ENCODE measurements at places on chromosomes 11 and 22.

GRCh38 chr11:34252015-34252414 is 105.8 kb downstream of the ABTB2 start:
- no peak for DNase-seq

DNA sequence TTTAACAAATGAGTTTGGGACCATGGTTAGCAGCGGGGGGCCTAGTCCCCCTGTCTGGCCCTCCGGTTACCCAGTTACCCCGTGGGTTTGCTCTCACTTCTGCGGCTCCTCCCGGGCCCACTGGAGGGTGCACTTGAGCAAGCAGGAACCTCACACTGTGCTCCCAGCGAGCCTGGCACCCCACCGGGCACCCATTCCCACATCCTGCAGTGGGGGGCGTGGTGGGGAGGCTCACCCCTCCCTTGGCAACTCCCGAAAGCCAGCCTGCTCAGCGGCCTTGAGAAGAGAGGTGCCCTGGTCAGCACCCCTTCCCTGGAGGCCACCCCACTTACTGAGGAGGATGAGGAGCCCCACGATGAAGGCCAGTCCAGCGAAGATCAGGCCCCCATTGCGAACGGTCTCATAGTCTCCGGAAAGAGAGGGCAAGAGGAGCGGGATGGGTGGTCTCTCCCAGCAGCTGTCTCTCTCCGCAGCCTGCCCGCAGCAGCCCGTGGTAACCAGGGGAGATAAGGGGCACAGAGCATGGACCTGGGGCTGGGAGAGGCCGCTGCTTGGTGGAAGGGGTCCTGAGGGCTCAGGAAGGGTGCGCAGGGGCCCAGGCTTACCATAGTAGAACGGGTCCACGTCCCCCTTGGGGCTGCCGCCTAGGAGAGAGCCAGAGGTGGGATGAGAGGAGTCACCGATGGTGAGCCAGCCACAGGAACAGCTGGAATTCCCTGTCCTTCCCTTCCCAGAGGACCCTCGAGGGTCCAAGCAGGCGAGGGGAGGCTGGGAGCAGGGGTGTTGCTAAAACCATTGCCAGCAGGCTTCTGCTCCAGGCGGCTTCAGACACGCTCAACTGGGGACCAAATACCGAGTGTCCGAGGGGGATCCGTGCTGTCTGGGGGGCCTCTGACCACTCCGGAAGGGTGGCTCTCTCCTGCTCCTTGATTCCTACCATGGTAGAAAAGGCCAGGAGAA is 2.2 kb downstream of the FXYD2 start:
- no peak for DNase-seq

DNA sequence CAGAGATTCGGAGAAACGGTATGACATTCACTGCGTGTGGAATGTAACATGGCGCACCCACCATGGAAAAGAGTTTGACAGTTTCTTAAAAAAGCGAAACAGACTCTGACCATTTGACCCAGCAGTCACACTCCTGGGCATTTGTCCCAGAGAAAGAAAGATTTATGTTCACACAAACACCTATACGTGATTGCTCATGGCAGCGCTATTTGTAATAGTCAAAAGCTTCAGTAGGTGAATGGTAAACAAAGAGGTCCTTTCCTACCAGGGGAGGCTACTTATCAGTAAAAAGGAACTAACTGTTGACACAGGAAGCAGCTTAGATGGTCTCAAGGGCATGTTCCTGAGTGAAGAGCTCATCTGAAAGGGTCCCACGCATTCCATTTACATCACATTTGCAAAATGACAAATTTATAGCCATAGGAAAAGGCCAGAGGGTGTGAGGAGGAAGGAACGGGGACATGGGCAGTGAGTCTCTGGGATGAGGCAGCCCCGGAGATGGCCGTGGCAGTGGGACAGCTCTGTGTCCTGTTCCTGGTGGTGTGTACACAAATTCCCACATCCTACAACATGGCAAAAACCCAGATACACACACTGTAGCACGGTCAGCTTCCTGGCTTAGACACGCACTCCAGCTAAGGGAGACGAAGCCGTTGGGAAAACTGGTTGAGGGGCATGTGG is 14.6 kb upstream of the KRTAP5-6 start:
- DNase-seq: no peak

GRCh38 chr22:31084811-31085492 is 3.8 kb downstream of the SMTN start:
- no peak for DNase-seq

- no peak for DNase-seq
Measured at GRCh38 chr11:70012134-70012733, 65.9 kb upstream of the ANO1 start.

DNA sequence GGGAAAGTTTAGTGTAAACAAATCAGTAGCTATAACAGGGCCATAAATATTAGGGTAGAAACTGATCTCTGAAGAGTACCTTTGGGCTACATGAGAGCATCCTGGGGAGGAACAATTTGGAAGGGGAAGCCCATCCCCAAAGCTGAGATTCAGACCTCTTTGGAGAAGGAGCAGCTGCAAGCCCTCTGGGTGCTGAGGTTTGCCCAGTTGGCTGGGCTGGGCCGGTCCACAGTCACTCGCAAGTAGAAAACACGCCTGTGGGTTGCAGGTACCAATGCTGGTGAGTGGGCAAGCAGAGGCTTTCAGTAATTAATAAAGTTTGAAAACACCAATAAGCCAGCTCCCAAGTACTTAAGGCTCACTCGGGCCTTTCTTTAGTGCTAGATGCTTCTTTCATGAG is 124.5 kb downstream of the ARHGAP8 start:
- no peak for DNase-seq

DNA sequence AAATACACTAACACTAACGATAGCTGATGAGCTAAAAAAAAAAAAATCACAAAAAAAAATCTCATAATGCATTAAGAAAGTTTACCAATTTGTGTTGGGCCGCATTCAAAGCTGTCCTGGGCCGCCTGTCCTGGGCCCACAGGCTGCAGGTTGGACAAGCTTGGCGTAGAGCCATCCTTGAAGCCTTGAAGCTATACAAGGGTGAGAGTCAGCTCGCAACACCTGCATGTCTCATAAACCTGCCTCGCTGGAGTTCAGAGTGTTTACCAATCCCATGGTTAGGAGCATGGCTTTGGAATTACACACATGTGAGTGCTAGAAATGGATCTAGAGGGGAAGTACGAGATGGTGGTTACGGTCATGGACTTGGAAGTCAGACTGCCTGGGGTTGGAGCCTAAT is 453.7 kb downstream of the INSC start:
- no peak for DNase-seq

DNA sequence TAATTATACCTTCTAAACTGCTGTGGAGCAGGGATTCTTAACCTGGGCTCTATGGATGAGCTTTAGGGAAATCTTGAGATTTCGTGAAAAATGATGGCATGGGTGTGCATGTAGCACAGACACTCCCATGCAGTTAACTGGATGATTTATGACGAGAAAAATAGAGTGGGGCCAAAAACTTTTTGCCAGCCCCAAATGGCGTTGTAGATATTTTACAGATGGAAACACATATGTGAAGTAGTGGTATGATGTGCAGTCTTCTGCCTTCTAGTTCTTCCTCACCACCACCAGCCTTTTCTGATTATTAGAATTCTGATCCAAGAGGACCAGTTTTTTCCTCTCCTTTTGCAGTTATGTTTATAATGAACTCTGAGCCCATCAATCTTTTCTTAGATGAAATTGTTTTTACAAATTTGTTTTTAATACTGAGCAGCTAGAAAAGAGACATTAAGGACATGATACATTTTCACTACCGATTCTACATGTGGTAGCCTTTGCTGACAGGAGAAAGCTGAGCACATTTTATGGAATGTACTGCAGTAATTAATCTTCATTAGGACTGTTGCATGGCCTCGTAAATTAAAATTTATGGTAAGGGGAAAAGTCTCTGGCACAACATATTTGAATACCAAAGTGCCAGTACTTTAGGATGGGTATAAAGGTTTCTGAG is 261.4 kb downstream of the DDX10 start:
- no peak for DNase-seq

DNA sequence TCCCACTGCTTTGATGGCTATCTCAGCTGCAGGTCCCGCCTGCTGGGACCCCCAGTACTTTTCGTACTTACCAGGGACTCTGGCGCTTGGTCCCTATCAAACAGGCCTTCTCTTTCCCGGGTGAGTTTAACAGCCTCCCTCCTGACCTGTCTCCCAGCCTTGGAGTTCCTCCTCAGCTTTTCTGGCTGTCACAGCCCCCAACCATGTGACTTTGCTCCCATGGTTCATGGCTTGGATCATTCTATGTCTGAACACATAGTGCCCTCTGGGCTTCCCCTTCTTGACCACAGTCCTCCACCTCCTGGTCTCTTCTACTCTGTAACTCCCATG is 56.9 kb downstream of the PARVA start:
- DNase-seq: no peak

DNA sequence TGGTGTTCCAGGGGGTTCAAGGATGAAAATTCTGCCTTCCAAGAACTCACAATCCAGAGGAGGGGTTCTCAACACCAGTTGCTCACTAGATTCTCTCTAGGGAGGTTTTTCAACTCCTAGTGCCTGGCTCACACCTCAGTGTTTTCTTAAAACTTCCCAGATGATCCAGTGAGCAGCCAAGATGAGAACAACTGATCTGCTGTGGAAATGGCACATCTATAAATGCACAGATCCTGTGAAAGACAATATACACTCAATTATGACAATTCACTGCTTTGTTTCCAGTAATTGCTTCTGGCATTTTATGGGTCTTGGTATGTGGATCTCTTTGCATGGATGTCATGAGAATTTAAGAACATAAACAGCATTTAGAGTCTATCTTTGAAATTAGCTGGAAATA is 45.2 kb upstream of the PRSS23 start:
- DNase-seq: no peak
